ENCODE measurements at places on chromosomes 5 and 9.
A peak's percentile ranks its signal among the peaks of the same experiment; 100 is the strongest.

DNA sequence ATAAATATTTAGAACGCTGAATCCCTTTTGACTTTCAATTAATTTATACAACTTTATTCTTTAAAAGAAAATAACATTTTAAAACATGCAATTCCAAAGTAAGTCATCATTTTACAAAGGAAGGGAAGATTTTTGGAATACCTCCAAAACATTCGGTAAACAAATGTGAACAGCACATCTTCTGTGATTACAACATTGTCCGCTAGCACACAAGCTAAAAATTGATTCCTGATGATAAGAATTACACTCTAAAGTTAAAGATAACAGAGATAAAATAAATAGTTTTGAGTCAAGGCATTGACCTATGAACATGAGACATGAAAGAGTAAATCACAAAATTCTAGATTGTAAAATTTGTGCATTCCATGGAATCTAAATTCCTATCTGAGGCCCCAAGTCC is 56.2 kb upstream of the TRAF1 start:
- no peak for DNase-seq

GRCh38 chr5:146703499-146703898 is 175.1 kb downstream of the PPP2R2B start:
- no peak for DNase-seq

GRCh38 chr5:139814704-139815280 is 19.2 kb downstream of the PSD2 start:
- no peak for DNase-seq

DNA sequence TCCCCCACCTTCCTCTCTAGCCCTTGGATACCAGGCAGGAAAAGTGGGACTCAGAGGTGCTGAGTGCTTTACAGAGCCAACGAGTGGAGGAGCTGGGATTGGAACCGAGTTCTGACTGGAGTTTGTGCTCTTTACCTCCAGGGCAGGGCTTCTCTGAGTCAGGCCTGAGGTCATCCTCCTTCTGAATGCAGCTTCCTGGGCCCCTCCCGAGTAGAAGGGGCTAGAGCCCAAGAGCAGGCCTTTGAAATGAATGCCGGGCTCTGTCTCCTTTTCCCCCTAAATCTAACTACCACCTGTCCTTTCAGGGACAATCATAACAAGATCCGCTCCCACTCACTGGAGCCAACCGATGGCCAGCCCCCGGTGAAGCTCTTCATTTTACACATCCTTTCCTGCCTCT is 12.7 kb downstream of the PTGES start:
- DNase-seq: no peak

DNA sequence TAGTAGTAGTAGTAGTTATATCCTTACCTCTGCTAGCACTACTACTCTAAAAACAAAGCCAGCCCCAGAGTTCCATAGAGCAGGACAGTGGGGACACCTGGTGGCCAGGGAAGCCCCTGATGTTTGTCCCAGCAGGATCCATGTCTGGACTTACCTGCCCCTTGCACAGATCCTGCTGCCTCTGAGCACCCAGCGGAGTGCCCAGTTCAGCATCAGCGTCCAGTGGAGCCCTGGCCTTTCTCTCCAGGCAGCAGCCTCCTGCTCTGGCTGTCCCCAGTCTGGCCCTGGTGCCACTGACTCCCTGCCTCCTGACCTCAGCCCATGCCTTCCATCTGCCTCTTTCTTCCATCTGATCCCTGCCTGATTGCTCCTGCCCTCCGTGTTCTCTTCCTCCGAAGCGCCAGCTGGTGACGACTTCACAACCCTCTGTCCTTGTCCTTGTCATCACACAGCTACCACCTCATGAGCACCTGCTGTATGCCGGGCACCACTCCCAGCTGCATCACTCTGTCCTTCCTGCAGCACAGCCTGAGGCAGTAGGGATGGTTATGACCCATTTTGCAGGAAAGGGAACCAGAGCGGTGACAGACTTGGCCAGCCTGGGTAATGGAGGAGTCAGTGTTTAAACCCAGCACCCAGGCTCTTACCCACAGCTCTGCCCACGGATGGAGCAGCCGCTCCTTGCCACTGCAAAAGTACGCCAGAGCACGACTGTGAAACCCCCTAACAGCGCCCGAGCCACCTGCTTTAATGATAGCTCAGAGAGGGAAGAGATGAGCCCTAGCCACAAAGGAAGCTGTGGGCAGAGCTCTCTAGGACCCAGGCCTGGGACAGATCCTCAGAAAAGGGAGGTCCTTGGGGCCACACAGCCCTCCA is 11.5 kb downstream of the SARDH start:
- peak; percentile 21 for DNase-seq

- DNase-seq: no peak
Measured at GRCh38 chr5:150407096-150407720, 5.5 kb downstream of the CD74 start.

All from erythroblast (primary cell).